ENCODE measurements at places on chromosomes 12 and 14. TPM values are rescaled to one million over a fixed set of nuclear protein-coding genes. Genes with fewer than 3 reads are reported as not detected.
A peak's percentile ranks its signal among the peaks of the same experiment; 100 is the strongest.

GRCh38 chr14:70920608-70921007 is 13.3 kb downstream of the PCNX1 start:
- peak overlapping the region; percentile 65 for H3K4me3 ChIP-seq
- peaks cover 3% of the 10 kb centered on the region for H3K36me3 ChIP-seq
- DNase-seq = no peak
- peaks cover 59% of the 10 kb centered on the region for H3K4me1 ChIP-seq
- peak overlapping the region; percentile 88 for H3K27ac ChIP-seq

GRCh38 chr12:95726903-95727302 is 63.7 kb downstream of the NTN4 start:
- H3K36me3 ChIP-seq = no peaks in the 10 kb centered on the region
- no peak for DNase-seq
- H3K4me1 ChIP-seq = no peaks in the 10 kb centered on the region
- no peaks in the 10 kb centered on the region for H3K27me3 ChIP-seq
- no peak overlapping the region for H3K27ac ChIP-seq
- no peak overlapping the region for H3K4me3 ChIP-seq

Gene SIX1
- total RNA-seq = not detected

Gene ACSS3
- total RNA-seq = not detected

Gene ALDH1L2
- not detected for total RNA-seq

GRCh38 chr14:25074099-25074685 is 24.2 kb upstream of the STXBP6 start:
- no peak overlapping the region for H3K27ac ChIP-seq
- H3K27me3 ChIP-seq = peaks cover 28% of the 10 kb centered on the region
- DNase-seq = no peak
- H3K4me3 ChIP-seq = no peak overlapping the region
- H3K4me1 ChIP-seq = no peaks in the 10 kb centered on the region

Data from T-helper 17 cell (primary cell).